Endodermal cell (in vitro differentiated cells): ENCODE measurements at places on chromosomes 5 and 9.
A peak's percentile ranks its signal among the peaks of the same experiment; 100 is the strongest.

- DNase-seq, result peak; percentile 58
These were observed 114.2 kb downstream of the LHFPL2 start for GRCh38 chr5:78534148-78534904.

DNA sequence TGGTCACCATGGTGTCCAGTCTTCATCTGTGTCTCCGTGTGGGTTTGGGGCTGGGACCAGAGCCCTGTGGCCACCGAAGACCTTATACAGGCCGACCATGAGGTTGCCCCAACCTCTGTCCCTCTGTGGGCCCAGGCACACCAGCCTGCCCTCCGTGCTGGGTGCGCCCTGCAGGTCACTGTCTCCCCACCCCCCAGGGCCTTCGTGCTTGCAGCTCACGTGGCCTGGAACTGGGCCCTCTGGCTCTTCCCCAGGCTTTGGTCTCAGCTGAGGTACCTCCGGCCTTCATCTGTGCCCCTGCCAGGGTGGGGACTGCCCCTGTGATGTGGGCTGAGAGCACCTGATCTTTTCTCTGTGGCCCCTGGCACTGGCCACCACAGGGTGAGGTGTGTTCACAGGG lies 92.1 kb downstream of the RXRA start:
- DNase-seq, result no peak

GRCh38 chr5:53099546-53099945 lies 10.0 kb downstream of the MOCS2 start:
- DNase-seq, result no peak

DNA sequence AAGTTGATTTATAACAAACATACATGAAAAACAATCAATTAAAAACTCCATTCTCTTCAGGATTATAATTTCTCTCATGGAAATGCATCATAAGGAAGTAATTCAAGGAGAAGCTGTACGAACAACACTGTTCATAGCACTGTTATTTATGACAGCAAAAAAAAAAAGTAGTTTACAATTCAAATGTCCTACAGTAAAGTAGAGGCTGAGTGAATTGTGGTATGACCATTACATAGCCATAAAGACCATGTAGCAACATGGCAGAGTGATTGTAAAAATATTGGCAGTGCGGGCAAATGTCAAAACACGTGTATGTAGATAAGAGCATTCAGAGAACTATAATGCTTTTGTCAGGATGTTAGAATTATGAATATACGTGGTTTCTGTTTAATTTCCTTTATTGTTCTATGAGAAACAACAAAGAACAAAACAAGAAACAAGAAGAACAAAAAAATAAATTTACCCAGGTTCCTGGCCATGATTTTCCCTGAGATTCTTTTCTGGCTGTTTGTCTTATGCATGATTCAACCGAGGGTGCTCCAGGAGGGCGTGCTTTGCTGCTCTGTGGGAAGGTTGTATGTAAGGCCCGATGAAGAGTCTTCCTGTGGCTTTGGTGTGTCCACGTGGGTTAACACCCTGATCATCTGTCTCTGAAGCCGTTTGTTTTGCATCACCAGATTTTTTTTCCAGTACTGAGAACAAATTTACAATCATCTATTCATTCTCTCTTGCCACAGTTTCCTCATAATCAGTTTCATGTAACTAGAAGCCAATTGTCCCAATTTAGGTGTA lies 28.8 kb downstream of the GCNT4 start:
- no peak for DNase-seq

- peak; percentile 11 for DNase-seq
These were observed 95.0 kb downstream of the CRB2 start for GRCh38 chr9:123450996-123451395.

DNA sequence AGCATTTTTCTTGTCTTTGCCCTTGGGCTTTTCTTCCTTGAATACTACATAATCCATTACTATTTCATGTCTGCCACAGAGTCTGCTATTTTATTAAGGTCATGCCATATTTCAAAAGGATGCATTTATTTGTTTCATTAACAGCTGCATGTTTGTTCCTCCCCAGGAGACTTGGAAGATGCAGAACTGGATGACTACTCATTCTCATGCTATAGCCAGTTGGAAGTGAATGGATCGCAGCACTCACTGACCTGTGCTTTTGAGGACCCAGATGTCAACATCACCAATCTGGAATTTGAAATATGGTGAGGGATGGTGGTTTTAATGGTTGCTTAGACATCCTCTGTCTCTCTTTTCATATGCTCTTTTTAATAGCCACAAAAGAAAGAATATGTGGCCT lies 4.0 kb downstream of the IL7R start:
- DNase-seq, result no peak

DNA sequence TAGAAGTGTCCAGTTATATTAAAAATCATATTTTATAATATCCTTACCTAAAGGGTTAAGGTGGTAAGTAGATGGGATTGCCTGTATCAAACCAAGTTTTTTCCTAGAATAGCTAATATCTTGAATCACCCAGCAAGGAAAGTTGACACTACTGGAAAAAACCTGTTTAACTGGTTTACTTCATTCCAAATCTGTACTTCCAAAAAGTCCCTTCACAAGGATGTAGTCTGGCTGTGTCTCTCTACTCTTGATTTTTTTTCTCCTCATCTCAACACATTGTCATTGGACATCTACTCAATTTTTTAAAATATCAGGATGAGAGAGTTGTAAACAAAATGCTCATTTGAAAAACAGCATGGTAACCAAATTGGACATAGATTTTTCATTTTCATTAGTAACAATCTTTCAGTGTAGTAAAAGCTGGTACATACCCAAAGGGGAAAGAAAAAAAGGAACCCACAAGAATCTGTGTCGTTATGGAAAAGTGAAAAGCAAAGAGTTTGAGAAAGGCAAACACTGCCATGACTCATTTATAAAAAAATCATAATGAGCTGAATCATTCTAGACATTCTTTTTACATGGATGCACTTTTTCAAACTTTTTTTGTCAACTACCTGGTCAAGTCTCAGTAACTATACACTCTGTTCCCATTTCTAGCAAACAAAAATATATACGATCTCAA lies 173.5 kb downstream of the GLIS3 start:
- DNase-seq, result no peak

GRCh38 chr9:8408575-8409190 lies 609.1 kb upstream of the DMAC1 start:
- DNase-seq, result no peak

- DNase-seq, result no peak
These were observed 11.4 kb downstream of the ACTL7B start for GRCh38 chr9:108844391-108844790.

- DNase-seq, result no peak
These were observed 681.9 kb upstream of the ARRDC3 start for GRCh38 chr5:92064993-92065392.

- no peak for DNase-seq
These were observed 142.3 kb upstream of the PPP1R2B start for GRCh38 chr5:156707750-156708149.

DNA sequence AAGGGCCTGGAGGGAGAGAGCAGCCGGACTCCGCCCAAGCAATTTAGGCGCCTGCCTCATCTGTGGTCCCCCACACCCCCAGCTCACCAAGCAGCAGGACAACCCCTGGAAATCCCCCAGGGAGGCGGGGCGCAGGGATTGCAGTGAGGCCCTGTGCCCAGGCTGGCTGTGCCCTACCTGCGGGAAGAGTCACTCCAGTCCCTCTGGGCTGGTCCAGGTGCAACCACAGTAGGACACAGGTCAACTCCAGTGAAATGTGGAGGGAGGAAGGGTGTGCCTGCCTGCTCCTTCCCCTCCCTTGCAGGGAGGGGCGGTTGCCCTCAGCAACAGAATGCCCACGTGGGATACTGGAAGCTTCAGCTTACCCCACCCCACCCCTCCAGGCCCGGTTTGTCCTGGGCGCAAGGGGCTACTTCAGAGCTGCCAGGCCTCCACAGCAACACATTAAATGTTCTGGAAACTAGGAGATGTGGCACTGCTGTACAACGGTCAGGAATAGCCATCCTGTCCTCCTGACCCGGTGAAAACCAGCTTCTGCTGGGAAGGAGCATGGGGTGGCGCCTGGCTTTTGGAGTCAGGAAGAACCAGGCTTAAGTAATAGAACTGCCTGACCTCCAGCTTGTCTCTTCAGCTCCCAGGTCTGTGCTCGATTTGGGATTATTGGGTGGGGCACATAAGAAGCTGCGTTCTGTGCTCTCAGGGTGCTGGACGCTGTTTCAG lies 22.5 kb downstream of the ABO start:
- DNase-seq, result no peak

- no peak for DNase-seq
These were observed 65.4 kb upstream of the RNF180 start for GRCh38 chr5:64100203-64100602.

DNA sequence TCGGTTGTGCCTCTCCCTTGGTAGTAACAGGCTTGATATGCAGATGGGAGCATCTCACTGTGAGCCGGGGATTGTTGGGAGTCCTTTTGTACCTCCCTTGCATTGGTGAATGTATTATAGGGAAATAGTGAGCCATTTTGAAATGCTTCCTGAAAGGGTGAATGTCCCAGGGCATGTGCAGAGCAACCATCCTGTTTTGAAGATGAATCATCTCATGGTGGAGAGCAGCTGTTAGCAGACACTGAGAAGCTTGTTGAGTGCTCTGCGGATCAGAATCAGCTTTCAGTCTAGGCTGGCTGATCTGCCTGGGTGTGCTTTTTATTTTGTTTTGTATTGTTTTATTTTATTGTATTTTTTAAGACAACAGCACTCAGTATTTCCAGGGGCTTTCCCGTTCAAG lies 29.7 kb downstream of the SLC36A1 start:
- no peak for DNase-seq

- peak; percentile 90 for DNase-seq
These were observed 166.0 kb downstream of the OLFM1 start for GRCh38 chr9:135253305-135254004.

- no peak for DNase-seq
These were observed 39.6 kb downstream of the RGS3 start for GRCh38 chr9:113503131-113503541.

DNA sequence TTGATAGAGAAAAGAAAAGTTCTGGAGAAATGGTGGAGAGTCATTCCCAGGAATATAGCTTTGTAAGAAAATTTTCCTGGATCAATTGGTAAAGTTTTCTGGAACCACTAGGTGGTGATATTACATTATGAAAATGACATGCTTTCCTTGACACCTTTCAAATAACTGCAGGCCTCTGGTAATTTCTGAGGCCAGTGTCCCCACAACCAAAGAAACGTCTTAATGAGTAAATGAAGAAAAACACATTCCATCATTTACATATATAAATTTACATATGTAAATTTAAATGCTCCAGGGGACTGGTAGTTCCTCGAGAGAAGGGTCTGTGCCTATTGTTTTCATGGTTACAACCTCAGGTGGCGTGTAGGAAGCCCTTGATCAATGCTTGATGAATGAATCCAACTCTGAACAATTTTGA lies 17.2 kb upstream of the RGS3 start:
- peak; percentile 56 for DNase-seq

- DNase-seq, result peak; percentile 41
These were observed 65.3 kb downstream of the ARHGEF37 start for GRCh38 chr5:149646564-149646963.

- DNase-seq, result no peak
These were observed 223.5 kb upstream of the PCSK5 start for GRCh38 chr9:75666856-75667554.

DNA sequence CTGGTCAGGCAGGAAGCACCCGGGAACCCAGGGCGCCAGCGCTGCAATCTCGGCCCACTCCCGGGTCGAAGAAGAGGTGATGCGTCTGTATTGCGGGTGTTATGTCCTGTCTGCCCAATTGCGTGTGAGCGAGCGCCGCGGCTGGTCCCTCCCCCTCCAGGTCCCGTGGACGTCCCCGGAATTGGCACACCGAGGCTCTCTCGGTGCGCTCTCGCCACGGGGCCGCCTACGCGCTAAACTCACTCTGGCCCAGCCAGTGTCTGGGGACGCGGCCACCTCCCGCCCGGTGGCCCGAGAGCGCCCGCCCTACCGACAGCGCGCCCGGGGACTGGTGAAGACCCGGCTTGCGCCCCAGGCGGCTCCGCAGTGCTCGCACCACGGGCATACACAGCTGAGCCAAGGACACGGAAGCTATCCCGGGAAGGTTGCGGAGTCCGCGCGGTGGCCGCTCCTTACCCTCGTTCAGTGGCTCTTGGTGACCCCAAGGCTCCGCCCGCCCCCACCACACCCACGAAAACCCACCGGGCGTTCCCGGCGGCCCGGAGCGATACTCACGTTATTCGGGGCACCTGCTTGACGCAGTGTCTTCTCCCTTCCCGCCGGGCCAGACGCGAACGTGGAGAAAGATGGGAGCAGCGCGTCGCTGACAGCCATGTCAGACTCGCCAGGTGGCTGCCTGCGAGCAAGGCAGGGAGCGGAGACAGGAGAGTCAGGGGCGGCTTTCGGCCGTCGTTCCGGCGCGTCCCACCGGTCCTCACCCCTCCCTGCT lies 1.0 kb downstream of the KLF4 start:
- peak; percentile 82 for DNase-seq

- no peak for DNase-seq
These were observed 607.2 kb downstream of the EFNA5 start for GRCh38 chr5:107063511-107063910.

- no peak for DNase-seq
These were observed 126.5 kb downstream of the RPS23 start for GRCh38 chr5:82151662-82152061.

- no peak for DNase-seq
These were observed 180.5 kb downstream of the PIK3R1 start for GRCh38 chr5:68395926-68396511.

DNA sequence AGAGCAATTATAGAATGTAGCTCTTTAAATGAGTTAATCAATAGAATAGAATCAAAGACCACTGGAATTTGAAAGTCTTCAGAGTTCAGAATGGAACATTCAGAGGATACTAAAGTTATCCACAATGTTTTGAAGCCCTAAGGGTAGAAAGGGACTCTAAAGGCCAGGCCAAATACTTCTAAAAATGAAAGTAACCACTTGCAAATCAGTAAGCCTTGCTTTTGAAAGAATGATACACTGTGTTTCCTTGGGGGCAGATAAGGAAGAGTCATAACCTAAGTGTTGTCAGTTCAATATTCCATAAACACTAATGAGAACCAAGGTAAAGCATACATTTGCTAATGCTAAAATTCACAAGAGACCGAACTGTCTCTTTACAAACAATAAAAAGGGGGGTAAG lies 813.5 kb downstream of the PTPRD start:
- no peak for DNase-seq

GRCh38 chr5:58666598-58667581 lies 84.0 kb downstream of the RAB3C start:
- DNase-seq, result no peak

DNA sequence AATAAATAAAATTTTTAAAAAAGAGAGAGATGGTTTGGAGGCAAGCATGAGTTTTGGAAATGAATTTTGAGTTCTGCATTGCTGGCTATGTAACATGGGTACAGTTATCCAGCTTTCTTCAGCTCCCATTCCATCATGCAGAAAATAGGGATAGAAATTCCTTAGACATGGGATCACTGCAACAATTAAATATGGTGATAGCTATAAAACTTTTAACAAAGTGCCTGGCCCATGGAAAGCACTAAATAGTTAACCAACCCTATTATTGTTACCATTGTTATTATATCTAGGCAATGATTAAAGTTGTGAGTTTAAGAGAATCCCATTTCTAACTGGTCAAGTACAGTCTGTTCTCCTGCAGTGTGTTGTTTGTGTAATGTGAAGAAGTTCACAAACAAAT lies 115.4 kb upstream of the GAS1 start:
- no peak for DNase-seq

- no peak for DNase-seq
These were observed 54.2 kb downstream of the MAPKAP1 start for GRCh38 chr9:125652759-125653158.

- no peak for DNase-seq
These were observed 144.5 kb upstream of the NUDT12 start for GRCh38 chr5:103706939-103707682.

- DNase-seq, result peak; percentile 77
These were observed 260.3 kb upstream of the KLF4 start for GRCh38 chr9:107749787-107750444.

- no peak for DNase-seq
These were observed 114.5 kb downstream of the MTRR start for GRCh38 chr5:7983433-7983832.
